ENCODE measurements at places on chromosomes 2 and 18.

- no peak for DNase-seq
Measured at GRCh38 chr2:131092458-131093005, 728 bp downstream of the FAM168B start.

- no peak for DNase-seq
Measured at GRCh38 chr18:986552-986951, 81.9 kb downstream of the ADCYAP1 start.

DNA sequence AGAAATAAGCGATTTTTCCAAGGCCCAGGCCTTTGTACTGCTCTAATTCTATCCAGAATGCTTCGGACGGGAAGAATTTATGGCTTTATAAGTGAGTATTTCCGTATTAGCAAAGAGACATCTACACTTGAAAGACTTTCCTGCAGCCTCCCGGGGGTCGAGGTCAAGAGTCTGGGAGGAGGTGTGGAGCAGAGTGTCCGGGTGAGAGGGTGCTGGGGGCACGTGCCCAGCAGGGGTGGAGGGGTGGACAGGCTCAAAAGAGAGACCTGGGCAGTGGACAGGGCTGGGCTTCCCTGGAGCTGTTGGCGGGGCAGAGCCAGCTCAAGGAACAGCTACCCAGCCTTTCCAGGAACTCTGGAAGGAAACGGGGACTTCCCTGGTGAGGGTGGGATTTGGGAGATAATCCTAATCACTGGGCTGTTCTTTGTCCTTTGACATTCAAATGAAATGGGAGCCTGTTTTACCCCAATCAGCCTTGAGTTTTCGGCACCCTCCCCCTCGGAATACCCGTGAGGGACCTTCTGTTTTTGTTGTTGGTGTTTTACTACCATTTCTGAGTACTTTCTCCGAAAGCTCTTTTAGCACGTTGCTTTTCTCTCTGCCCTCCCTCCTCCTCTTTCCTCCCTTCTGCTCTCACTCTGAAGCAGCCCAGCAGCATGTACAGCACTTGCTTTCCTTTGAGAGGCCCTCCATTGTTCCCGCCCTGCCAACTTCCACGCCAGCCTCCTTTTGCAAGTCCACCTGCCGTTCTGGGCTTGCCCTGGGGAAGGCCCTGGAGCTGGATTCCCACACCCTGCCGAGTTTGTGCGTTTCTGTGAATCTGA, 164.7 kb downstream of the AGAP1 start:
- no peak for DNase-seq

DNA sequence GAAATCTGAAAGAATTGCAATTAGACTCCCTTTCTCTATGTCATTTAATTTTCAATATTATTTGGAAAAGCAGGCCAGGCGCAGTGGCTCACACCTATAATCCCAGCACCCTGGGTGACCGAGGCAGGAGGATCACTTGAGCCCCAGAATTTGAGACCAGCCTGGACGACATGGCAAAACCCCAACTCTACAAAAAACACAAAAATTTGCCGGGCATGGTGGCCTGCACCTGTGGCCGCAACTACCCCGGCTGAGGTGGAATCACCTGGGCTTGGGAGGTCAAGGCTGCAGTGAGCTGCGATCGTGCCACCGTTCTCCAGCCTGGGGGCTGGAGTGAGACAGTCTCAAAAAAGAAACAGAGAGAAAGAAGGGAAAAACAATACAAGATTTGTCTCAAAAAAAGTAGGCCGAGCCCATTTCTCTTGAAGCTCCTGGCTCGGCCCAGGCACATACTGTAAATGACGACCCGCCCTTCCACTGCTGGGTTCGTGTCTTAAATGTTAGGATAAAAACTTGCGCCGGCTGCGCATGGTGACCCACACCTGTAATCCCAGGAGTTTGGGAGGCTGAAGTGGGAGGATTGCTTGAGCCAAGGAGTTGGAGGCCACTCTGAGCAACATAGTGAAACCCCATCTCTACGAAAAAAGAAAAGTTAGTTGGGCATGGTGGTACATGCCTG, 31.1 kb upstream of the GPC1 start:
- no peak for DNase-seq

GRCh38 chr2:171957061-171957460, 34.8 kb downstream of the HAT1 start:
- DNase-seq: no peak

DNA sequence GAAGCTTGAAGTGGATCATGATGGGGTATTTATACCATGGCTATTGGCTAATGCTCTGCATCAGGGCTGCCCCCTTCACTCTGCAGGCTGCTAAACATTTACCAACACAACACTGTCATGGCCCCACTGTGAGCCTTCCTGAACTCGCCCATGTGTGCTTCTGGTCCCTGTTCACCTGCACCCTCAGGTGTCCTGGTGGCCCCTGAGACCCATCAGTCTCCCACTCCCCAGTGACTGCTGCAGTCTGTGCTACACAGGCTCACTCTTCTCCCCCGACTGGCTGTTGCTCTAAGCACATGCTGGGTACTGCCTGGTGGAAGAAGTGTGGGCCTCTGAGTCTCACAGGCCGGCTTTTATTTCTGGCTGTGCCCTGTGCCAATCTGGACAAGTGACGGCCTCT, 183.0 kb upstream of the HS6ST1 start:
- DNase-seq: no peak

DNA sequence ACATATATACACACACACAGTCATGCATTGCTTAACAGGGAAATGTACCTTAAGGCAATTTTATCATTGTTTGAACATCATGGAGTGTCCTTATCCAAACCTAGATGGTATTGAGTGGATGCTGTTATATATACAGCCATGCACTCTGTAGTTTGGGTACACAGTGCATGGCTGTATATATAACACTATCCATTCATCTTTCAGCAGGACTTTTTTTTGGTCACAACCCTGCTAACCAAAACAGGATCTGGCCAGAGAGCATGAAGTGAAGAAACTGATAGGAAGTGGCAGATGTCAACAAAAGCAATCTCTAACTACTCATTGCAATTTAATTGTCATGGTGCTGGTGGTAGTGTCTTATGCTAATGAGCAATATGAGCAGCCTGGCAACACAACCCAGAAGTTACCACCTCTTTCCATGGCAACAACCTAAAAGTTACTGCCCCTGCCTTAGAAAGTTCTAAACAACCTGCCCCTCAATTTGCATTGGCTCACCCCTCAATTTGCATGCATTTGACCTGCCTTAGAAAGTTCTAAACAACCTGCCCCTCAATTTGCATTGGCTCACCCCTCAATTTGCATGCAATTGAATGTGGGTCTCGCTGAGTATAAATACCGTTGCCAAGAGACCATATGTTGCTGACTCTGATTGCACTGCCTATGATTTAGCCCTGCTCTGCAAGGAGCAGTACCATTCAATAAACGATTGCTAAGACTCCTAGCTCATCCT, 434.9 kb downstream of the DSEL start:
- DNase-seq: no peak

GRCh38 chr2:179251870-179252269, 12.8 kb downstream of the SESTD1 start:
- no peak for DNase-seq

- DNase-seq: no peak
Measured at GRCh38 chr2:99485411-99485810, 4.4 kb downstream of the REV1 start.

- DNase-seq: no peak
Measured at GRCh38 chr2:25308599-25308998, 33.1 kb downstream of the DNMT3A start.

GRCh38 chr18:47036298-47036874, 965 bp upstream of the ELOA2 start:
- no peak for DNase-seq

DNA sequence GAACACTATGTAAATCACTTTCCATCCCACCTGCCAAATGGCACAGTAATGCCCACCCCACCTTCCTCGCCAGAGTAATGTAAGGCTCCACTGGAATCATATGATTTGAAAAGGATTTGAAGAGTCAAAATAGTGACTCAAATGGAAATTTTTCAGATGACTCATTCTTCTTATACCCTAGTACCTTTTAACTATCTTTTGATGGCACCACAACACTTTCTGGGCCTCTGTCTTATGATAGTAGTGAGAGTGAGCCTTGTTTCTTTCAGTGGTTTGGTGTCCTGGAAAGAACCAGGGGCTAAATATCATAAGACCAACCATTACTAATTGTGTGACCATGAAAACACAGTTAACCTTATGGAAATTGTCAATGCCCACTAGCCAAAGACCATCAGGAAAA, 235.4 kb upstream of the SLC14A2 start:
- no peak for DNase-seq

DNA sequence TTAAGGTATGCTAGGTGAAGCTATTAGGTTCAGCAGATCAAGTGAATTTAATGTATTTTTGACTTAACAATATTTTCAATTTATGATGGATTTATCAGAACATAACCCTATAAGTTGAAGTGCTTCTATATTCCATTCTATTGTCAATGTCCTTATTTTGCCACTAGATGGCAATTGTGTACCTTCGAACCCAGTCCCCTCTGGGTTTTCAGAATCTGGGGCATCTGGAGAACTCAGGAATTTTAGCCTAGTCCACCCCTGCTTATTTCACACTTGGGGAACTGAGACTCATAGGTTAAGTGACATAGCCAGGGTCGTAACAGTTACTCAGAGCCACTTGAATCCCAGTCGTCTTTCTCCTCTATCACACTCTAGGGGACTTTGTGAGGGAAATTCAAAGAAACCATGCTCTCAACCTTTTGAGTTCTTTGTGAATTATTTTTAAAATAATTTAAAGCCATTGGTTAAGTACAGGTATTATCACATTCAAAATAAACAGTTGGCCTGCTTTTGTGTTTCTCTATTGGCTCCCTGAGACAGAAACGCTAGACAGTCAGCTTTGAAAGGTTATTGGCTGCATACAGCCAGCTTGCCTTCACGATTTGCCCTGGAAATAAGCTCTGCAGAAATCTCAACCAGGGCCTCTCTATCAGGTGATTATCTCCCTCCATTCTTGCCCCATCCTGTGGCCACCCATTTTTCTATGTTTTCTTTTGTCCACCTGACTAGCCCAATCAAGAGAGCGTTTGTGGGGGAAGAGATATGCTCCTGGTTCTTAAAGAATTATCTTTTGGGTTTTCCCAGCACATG, 145.0 kb downstream of the TTC27 start:
- DNase-seq: no peak

DNA sequence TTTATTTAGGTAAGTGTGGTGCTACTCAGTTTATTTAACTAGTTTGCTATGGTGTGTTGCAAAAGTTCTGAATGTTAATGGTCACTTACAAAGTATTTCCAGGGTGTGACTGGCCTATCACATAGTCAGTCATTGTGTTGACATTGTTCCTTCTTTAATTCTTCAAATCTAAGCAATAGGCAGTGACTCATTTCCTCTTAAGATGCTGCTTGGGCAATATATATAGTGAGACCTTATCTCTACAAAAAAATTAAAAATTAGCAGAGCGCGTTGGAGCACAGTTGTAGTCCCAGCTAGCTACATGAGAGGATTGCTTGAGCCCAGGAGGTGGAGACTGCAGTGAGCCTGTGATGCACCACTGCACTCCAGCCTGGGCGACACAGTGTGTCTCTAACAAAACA, 5.8 kb upstream of the CCDC88A start:
- no peak for DNase-seq

DNA sequence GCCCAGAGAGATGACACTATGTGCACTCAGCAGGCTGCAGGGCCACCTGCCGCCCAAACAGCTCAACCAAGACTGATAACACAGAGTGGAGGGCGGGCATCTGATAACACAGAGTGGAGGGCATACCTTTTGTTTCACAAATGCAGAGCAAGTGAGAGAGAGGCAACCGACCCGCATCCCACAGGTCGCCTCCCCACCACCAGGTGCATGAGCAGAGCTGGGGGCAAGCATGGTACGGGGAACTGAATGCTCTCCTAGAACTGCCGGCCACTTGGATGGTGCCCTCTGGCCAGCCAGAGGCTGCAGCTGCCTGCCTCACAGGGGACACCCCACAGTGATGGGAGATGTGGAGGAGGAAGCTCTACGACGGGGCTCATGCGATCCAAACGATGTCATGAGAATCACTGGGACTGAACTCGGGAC, 49.5 kb downstream of the ANO7 start:
- no peak for DNase-seq

- no peak for DNase-seq
Measured at GRCh38 chr2:195022508-195022830, 634.6 kb upstream of the SLC39A10 start.

DNA sequence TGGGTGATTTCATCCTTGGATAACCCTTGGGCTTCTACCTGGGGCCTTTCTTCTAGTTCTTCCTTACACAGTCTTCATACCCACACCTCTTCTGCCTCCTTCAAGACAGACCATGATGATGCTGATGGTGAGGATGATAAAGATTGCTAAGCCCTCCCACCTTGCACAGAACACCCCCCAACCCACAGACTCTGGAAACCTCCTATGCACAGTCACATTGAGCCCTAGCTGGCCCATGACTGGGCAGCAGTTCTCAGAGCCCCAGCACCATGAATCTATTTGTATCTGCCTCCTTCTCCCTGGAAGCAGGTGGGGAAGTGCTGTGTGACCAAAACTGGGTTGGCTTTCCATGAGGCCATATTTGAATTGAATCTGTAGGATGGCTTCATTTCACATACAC, 99.8 kb downstream of the EN1 start:
- no peak for DNase-seq

DNA sequence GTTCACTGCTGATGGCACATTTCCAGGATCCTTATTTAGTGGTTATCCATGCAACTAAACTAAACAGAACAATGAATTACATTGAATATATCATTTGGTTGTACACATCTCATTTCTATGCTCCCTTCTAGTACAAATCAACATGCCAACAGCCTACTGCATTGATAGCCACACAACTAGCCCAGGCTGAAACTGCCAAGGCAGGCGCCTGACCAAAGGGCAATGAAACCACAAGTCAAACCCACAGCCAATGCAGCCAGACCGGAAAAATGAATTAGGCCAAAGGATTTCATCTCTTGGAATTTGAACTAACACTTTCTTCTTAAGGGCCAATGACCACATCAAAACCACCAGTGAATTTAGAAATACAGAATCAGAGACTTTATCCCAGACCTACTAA, 196.4 kb downstream of the NOL4 start:
- no peak for DNase-seq

GRCh38 chr2:134660626-134661402, 58.0 kb downstream of the TMEM163 start:
- DNase-seq: no peak

GRCh38 chr18:67108894-67109293, 407.6 kb downstream of the DSEL start:
- DNase-seq: no peak

Data from effector memory CD8-positive, alpha-beta T cell (primary cell).